Liver (tissue), 10 donors: ENCODE measurements at places on chromosomes 3 and 15. TPM values are rescaled to one million over a fixed set of nuclear protein-coding genes. Genes with fewer than 3 reads are reported as not detected.
A peak's percentile ranks its signal among the peaks of the same experiment; 100 is the strongest.

GRCh38 chr3:175304404-175304803 lies 445.3 kb downstream of the NAALADL2 start:
- no peak overlapping the region for H3K4me3 ChIP-seq
- no peaks in the 10 kb centered on the region for H3K36me3 ChIP-seq
- no peak overlapping the region for H3K27ac ChIP-seq
- H3K27me3 ChIP-seq, result no peaks in the 10 kb centered on the region

GRCh38 chr3:109920749-109921148 lies 583.4 kb upstream of the DPPA4 start:
- H3K4me3 ChIP-seq, result no peak overlapping the region
- no peaks in the 10 kb centered on the region for H3K36me3 ChIP-seq
- DNase-seq, result no peak
- no peaks in the 10 kb centered on the region for H3K4me1 ChIP-seq
- no peaks in the 10 kb centered on the region for H3K27me3 ChIP-seq

- no peak overlapping the region for H3K4me3 ChIP-seq
- peaks cover 11% of the 10 kb centered on the region for H3K36me3 ChIP-seq
- H3K4me1 ChIP-seq, result no peaks in the 10 kb centered on the region
Observed at GRCh38 chr15:65583701-65584100, 27.2 kb downstream of the INTS14 start.

DNA sequence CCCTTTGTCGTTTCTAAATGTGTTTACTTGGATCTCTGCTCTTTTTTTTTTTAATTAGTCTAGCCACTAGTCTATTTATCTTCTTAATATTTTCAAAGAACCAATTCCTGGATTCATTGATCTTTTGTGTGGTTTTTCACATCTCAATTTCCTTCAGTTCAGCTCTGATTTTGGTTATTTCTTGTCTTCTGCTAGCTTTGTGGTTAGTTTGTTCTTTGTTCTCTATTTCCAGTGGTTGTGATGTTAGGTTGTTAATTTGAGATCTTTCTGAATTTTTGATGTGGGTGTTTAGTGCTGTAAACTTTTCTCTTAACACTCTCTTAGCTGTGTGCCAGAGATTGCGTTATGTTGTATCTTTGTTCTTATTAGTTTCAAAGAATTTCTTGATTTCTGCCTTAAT lies 446.1 kb downstream of the CNTN4 start:
- no peak overlapping the region for H3K27ac ChIP-seq
- no peaks in the 10 kb centered on the region for H3K36me3 ChIP-seq
- no peaks in the 10 kb centered on the region for H3K4me1 ChIP-seq
- no peak overlapping the region for H3K4me3 ChIP-seq

DNA sequence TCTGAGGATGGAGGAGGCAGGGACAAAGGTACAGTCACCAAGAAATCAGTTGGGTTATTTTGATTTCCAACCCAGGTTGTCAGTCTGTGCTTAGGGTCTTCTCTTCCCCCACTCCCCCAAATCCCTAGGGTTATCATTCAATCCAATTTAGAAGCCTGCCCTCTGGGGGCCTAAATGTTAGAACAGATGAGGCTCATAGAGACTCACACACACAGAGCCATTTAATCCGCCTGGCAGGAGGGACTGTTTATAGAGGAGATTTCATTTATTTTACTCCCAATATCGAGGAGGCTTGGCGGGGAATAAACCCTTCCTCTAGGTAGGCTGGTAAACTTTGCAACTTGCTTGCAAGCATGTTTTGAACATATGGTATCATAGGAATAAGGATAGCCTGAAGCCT lies 52.8 kb downstream of the RHCG start:
- no peak overlapping the region for H3K4me3 ChIP-seq
- H3K36me3 ChIP-seq, result no peaks in the 10 kb centered on the region
- no peak overlapping the region for H3K27ac ChIP-seq
- H3K27me3 ChIP-seq, result no peaks in the 10 kb centered on the region
- H3K4me1 ChIP-seq, result peaks cover 4% of the 10 kb centered on the region
- DNase-seq, result no peak

- H3K36me3 ChIP-seq, result no peaks in the 10 kb centered on the region
- no peak for DNase-seq
- H3K4me3 ChIP-seq, result no peak overlapping the region
Observed at GRCh38 chr3:49570028-49570654, 15.9 kb downstream of the BSN start.

- H3K27ac ChIP-seq, result no peak overlapping the region
- no peak overlapping the region for H3K4me3 ChIP-seq
- DNase-seq, result no peak
- H3K27me3 ChIP-seq, result no peaks in the 10 kb centered on the region
- H3K4me1 ChIP-seq, result no peaks in the 10 kb centered on the region
- no peaks in the 10 kb centered on the region for H3K36me3 ChIP-seq
Observed at GRCh38 chr3:8784676-8785435, 15.4 kb upstream of the OXTR start.

DNA sequence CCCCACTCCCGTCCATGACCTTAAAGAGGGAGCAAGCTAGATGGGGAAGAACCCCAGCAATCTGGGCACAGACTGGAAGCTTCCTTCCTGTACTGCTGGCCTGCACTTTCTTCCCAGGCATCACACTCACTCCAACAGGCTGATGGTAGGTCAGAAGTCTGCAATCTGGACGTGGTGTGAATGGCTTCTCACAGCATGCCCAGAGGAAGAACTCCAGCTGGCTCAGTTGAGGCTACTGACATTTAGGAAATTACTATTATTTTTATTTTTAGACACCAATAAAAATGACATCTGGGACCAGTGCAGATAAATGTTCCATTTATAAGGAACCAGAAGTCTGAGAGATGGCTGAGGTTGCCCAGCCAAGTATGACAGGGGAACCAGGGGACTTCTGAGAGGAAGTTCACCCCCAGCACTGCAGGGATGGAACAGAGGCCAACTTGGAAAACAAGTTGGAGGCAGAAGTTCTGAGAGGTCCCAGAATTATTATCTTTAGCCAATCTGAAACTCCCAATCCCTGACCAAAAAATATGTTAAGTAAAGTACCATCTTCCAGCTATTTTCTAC lies 163.8 kb upstream of the CTNNB1 start:
- no peaks in the 10 kb centered on the region for H3K4me1 ChIP-seq
- H3K27ac ChIP-seq, result no peak overlapping the region
- H3K4me3 ChIP-seq, result no peak overlapping the region
- no peaks in the 10 kb centered on the region for H3K27me3 ChIP-seq

DNA sequence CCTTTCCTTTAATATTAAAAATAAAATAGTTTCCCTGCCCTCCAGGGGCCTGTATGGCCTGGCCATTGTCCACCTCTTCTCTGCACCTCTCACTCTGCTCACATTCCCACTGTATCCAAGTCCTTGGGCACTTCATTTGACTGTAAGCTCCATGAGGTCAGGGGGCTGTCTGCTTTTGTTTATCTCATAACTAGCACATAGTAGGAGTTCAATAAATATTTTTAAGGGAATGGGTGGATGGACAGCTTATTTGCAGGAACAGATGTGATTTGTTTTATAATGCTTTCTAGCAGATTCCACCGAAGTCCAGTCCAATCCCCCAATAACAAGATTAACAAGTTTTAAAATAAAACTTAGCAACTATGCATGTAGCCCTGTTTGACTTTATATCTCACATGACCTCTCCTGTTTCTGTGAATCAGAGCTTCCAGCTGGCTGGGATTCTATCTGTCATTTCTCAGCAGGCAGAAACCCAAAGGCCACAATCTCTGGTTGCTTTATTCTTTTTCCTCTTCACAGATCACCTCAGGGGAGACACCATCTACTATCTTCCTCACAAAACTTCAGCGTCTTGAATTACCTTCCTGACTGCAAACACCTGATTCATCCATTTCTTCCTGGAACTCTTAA lies 123.0 kb upstream of the NR2F2 start:
- no peak overlapping the region for H3K27ac ChIP-seq
- DNase-seq, result no peak
- H3K27me3 ChIP-seq, result no peaks in the 10 kb centered on the region
- H3K36me3 ChIP-seq, result no peaks in the 10 kb centered on the region
- H3K4me1 ChIP-seq, result peaks cover 9% of the 10 kb centered on the region
- H3K4me3 ChIP-seq, result no peak overlapping the region

GRCh38 chr3:339351-339750 lies 142.8 kb downstream of the CHL1 start:
- H3K27ac ChIP-seq, result no peak overlapping the region
- H3K4me1 ChIP-seq, result no peaks in the 10 kb centered on the region
- DNase-seq, result no peak

GRCh38 chr3:16309558-16309957 lies 44.5 kb downstream of the OXNAD1 start:
- no peak overlapping the region for H3K4me3 ChIP-seq
- peaks cover 2% of the 10 kb centered on the region for H3K36me3 ChIP-seq
- DNase-seq, result no peak

- H3K4me3 ChIP-seq, result no peak overlapping the region
- H3K27me3 ChIP-seq, result no peaks in the 10 kb centered on the region
- H3K4me1 ChIP-seq, result no peaks in the 10 kb centered on the region
- no peaks in the 10 kb centered on the region for H3K36me3 ChIP-seq
- no peak overlapping the region for H3K27ac ChIP-seq
- no peak for DNase-seq
Observed at GRCh38 chr3:5053021-5053831, 68.9 kb upstream of the ARL8B start.

- DNase-seq, result peak; percentile 45
- H3K27ac ChIP-seq, result no peak overlapping the region
- H3K36me3 ChIP-seq, result no peaks in the 10 kb centered on the region
- H3K4me1 ChIP-seq, result peaks cover 14% of the 10 kb centered on the region
Observed at GRCh38 chr3:50450209-50450921, 53.1 kb downstream of the CACNA2D2 start.

DNA sequence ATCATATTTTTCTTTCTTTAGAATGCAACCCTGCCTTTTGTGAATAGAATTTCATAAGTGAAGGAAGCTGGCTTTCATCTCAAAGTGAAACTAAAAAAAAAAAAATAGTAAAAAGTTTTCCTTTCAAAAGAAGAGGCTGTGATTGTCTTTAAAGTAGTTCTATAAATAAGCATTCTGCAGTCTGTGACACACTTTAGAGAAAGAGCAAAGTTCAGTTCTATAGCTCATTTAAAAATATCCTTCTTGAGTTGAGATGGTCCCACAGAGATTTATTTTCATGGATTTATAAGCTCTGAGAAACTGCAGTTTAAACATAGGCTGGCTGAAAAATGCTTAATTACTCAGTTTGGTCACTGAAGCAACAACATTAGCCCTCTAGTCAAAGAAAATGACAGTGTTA lies 36.1 kb upstream of the CNTN6 start:
- no peaks in the 10 kb centered on the region for H3K27me3 ChIP-seq
- H3K4me1 ChIP-seq, result no peaks in the 10 kb centered on the region
- DNase-seq, result no peak
- H3K36me3 ChIP-seq, result no peaks in the 10 kb centered on the region
- no peak overlapping the region for H3K27ac ChIP-seq

- H3K4me3 ChIP-seq, result no peak overlapping the region
- no peak overlapping the region for H3K27ac ChIP-seq
- H3K27me3 ChIP-seq, result no peaks in the 10 kb centered on the region
- no peaks in the 10 kb centered on the region for H3K4me1 ChIP-seq
Observed at GRCh38 chr3:112675943-112676535, 35.1 kb upstream of the CCDC80 start.

GRCh38 chr15:82571722-82572222 lies 31.5 kb upstream of the RPS17 start:
- H3K4me3 ChIP-seq, result no peak overlapping the region
- H3K27me3 ChIP-seq, result peaks cover 2% of the 10 kb centered on the region
- no peak overlapping the region for H3K27ac ChIP-seq
- no peak for DNase-seq

GRCh38 chr3:126031981-126032471 lies 51.9 kb downstream of the SLC41A3 start:
- H3K36me3 ChIP-seq, result peaks cover 2% of the 10 kb centered on the region
- peak; percentile 20 for DNase-seq
- no peak overlapping the region for H3K27ac ChIP-seq
- no peaks in the 10 kb centered on the region for H3K27me3 ChIP-seq

- H3K36me3 ChIP-seq, result no peaks in the 10 kb centered on the region
- H3K4me1 ChIP-seq, result no peaks in the 10 kb centered on the region
- DNase-seq, result no peak
- no peak overlapping the region for H3K4me3 ChIP-seq
Observed at GRCh38 chr3:135851201-135852081, 114.1 kb upstream of the PPP2R3A start.

Gene GXYLT2
- 0.13 TPM for polyA plus RNA-seq

Gene ERICH6
- polyA plus RNA-seq, result not detected

Gene IGSF11
- polyA plus RNA-seq, result 0.02 TPM

Gene MYLK
- 35.4 TPM for polyA plus RNA-seq

Gene CP
- polyA plus RNA-seq, result 565 TPM

Gene GOLGA6A
- 0.08 TPM for polyA plus RNA-seq

Gene NOX5
- 0.02 TPM for polyA plus RNA-seq

Gene TMEM158
- polyA plus RNA-seq, result not detected
